ENCODE measurements at places on chromosomes 5 and 9. TPM values are rescaled to one million over a fixed set of nuclear protein-coding genes. Genes with fewer than 3 reads are reported as not detected.

The FOXD4L3 gene
- under 0.01 TPM for total RNA-seq

The ITGA2 gene
- total RNA-seq = 2.7 TPM

The BRINP1 gene
- 23.3 TPM for total RNA-seq

The GFM2 gene
- 23.0 TPM for total RNA-seq

The TMOD1 gene
- total RNA-seq = not detected

The EGFLAM gene
- 11.2 TPM for total RNA-seq

The GRXCR2 gene
- total RNA-seq = not detected

The MOB3B gene
- total RNA-seq = under 0.01 TPM

The NR2F1-AS1 gene
- total RNA-seq = 15.9 TPM

DNA sequence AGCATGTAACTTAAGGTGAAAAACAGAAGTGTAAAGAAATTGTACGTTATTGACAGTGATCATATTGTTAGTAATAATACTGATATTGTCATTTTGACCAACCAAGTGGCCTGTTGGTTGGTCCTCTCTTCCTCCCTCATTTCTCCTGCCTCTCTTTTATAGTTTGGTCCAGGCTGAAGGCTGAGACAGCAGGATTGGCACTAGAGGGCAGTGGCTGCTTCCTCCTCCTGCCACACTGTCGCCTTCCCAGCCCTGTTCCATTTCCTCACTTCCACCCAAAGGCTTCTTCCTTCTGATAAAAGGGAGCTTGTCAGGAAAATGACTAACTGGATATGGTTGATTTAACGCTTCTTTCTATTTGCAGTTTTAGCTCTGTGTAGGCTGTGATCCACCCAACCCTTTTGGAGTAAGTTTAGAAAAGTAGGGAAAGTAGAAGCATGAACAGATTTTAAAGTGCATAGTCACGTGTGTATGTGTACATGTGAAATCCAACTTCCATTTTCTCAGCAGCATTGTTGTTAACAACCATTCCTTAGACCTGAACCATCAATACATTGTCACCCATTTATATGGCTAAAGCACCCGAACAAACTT, 35.6 kb downstream of the PTCD2 start:
- peaks cover 15% of the 10 kb centered on the region for H3K36me3 ChIP-seq
- no peak for DNase-seq
- no peaks in the 10 kb centered on the region for H3K27me3 ChIP-seq
- H3K4me3 ChIP-seq = no peak overlapping the region

DNA sequence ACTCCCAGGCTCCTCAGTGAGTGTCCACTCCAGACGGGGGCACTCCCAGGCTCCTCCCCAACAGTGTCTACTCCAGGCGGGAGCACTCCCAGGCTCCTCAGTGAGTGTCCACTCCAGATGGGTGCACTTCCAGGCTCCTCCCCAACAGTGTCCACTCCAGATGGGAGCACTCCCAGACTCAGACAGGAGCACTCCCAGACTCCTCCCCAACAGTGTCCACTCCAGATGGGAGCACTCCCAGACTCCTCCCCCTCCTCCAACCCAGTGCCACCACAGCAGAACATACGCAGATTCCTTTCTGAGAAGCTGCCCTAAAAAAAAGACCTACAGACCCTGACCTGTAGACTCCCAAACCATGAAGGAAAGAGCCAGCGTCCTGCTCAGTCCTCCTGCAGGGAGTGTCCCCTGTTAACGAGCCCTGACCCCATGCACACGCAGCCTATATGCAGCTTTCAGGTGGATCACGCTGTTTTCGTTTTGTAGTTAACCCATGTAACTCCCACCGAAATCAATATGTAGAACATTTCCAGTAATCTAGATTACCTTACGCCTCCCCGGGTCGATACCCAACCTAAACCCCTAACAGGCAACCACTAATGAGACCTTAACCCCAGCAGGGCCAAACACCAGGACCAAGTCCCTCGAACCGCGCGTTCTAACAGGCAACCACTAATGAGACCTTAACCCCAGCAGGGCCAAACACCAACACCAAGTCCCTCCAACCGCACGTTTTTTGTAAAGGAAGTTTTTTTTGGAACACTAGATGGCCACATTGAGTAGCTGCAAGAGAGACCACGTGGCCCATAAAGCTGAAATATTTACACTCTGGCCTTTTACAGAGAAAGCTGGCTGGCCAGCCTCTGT, 15.7 kb downstream of the PNPLA7 start:
- no peaks in the 10 kb centered on the region for H3K36me3 ChIP-seq
- H3K27me3 ChIP-seq = no peaks in the 10 kb centered on the region
- peak overlapping the region; percentile 45 for H3K4me3 ChIP-seq
- DNase-seq = peak; percentile 93
- peaks cover 9% of the 10 kb centered on the region for H3K4me1 ChIP-seq
- H3K27ac ChIP-seq = no peak overlapping the region

DNA sequence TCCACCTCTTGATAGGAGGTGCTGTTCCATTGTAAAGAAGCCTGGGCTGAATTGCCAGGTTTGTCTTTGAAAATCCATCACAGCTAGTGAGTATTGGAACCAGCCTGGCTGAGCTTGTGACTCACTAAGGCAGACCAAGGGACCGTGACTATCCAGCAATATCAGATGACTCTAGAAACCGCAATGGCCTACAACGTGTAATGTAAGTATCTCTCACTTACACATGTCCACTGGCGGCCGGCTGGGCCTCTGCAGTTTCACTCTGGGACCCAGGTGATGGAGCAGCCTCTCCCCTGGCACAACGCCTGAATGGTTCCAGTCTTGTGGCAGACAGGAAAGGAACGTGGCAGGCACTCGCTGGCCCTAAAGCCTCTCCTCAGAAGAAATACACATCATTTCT, 3.1 kb upstream of the HRH2 start:
- DNase-seq = no peak
- no peak overlapping the region for H3K4me3 ChIP-seq
- H3K27me3 ChIP-seq = no peaks in the 10 kb centered on the region
- H3K36me3 ChIP-seq = no peaks in the 10 kb centered on the region
- no peak overlapping the region for H3K27ac ChIP-seq
- peaks cover 6% of the 10 kb centered on the region for H3K4me1 ChIP-seq

DNA sequence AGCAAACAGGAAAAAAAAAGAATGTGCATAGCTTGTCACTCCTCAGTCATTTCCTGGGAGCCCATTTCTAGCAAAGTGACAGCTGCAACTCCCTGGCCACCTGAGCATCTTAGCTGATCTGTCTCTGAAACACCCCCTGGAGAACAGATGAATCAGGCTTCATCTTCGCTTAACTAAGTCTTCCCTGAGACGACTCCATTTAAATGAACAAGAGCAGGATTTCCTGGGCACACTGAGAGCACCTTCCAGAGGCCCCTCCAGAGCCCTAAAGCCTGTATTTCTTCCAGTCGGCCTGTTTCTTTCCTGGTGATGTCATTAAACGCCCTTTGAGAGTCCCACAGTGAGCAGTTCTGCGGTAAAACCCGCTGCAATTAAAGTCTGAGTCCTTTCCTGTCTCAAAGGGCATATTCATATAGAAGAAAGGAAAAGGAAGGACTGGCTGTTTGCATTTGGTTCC, 13.9 kb downstream of the TGFBI start:
- no peaks in the 10 kb centered on the region for H3K27me3 ChIP-seq
- peak overlapping the region; percentile 87 for H3K27ac ChIP-seq
- no peak overlapping the region for H3K4me3 ChIP-seq
- H3K4me1 ChIP-seq = peaks cover 43% of the 10 kb centered on the region

DNA sequence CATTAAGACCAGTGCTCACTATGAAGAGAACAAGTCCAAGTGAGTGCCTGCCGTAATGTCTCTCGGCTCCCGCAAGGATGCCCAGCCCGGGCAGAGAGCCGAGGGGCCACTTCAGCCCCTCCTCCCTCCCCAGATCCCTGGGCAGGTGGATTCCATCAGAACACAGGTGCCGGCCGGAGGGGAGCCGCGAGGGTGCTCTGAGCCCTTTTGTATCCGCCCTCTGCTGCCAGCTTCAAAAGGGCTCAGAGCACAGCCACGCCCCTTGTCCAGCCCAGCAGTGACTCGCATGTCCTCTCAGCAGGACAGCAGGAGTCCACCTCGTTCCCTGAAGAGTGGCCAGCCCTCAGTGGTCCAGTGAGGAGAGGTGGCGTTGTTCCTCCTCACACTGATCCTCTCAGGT, 43.9 kb downstream of the CYFIP2 start:
- no peak for DNase-seq
- H3K27ac ChIP-seq = no peak overlapping the region
- no peak overlapping the region for H3K4me3 ChIP-seq
- H3K27me3 ChIP-seq = no peaks in the 10 kb centered on the region

- no peaks in the 10 kb centered on the region for H3K27me3 ChIP-seq
- no peaks in the 10 kb centered on the region for H3K36me3 ChIP-seq
- no peak overlapping the region for H3K4me3 ChIP-seq
These were observed 81.6 kb upstream of the TNFAIP8 start for GRCh38 chr5:119274030-119274766.

DNA sequence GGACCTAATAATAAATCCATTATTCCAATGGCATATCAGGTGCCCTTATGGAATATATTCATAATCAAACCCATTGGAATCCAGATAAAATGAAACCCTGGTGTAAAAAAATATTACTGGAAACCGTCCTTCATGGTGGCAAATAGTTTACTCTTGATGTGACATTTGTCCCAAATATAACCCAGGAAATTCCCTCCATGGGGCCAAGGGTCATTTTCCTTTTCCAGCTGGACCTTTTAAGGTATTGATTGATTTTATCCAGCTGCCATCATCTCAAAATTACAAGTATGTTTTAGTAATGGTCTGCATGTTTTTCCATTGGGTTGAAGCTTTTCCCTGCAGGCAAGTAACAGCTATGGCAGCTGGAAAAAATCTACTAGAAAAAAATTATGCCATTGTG, 8.4 kb upstream of the UGT3A1 start:
- no peaks in the 10 kb centered on the region for H3K36me3 ChIP-seq
- no peaks in the 10 kb centered on the region for H3K4me1 ChIP-seq
- H3K27me3 ChIP-seq = no peaks in the 10 kb centered on the region
- no peak overlapping the region for H3K4me3 ChIP-seq
- no peak overlapping the region for H3K27ac ChIP-seq

DNA sequence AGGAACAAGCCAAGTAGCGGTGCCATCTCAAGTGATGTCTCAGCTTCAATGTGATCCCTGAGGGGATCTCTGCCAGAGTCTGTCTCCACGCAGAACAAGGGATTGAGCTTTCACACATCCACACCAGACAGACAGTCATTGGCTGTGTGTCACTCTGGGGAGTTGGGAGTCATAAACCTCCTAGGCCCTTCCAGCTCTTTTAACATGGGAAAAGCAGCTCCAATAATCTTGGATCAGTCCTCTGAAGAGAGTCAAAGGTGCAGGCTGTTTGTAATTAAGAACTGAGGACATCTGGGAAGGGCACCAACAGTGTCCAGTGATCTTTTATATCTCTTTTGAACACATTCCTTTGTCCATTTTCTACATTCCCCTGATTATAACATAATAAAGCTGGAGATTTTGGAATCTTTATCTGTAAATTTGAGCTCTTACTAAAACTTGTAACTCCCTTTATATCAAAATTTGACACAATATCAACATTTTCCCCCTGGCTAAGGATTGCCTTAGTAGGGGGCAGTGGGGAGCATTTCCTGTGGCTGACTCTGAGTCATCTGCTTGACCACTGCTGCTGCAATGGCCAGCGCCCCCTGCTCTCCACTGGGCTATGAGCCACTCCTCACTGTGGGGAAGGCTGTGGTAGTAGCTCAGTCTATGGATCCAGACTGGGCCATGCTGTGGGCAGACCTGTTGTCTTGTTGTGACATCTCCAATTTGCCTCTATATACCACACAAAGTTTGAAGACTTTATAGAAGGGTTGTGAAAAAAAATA, 284.4 kb downstream of the OSTF1 start:
- H3K27me3 ChIP-seq = no peaks in the 10 kb centered on the region
- H3K27ac ChIP-seq = no peak overlapping the region
- no peak overlapping the region for H3K4me3 ChIP-seq
- no peaks in the 10 kb centered on the region for H3K36me3 ChIP-seq

- no peak overlapping the region for H3K27ac ChIP-seq
- no peak for DNase-seq
- H3K27me3 ChIP-seq = no peaks in the 10 kb centered on the region
These were observed 17.7 kb upstream of the CPLX2 start for GRCh38 chr5:175853573-175854230.

- no peaks in the 10 kb centered on the region for H3K27me3 ChIP-seq
- H3K4me1 ChIP-seq = no peaks in the 10 kb centered on the region
These were observed 9.8 kb downstream of the INPP5E start for GRCh38 chr9:136429683-136430491.

DNA sequence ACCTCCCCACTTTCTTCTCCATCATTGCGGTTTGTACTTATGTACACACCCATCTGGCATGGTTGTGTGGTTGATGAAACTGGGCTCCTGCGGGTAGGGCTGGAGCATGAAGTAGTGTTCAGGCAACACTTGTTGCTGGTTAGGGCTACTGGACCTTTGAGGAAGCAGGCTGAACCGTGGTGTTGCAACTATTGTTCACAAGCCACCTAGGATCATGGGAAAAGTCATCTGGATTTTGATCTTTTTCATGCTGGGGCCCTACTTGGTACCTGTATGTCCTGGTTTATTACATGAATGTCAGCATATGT, 40.1 kb upstream of the TIFAB start:
- DNase-seq = no peak
- no peak overlapping the region for H3K27ac ChIP-seq
- no peaks in the 10 kb centered on the region for H3K36me3 ChIP-seq
- peaks cover 15% of the 10 kb centered on the region for H3K27me3 ChIP-seq
- peaks cover 34% of the 10 kb centered on the region for H3K4me1 ChIP-seq

- no peak overlapping the region for H3K27ac ChIP-seq
- H3K36me3 ChIP-seq = no peaks in the 10 kb centered on the region
- H3K4me1 ChIP-seq = no peaks in the 10 kb centered on the region
- H3K4me3 ChIP-seq = no peak overlapping the region
- DNase-seq = no peak
These were observed 273.2 kb downstream of the FAM170A start for GRCh38 chr5:119902593-119902992.

- no peak overlapping the region for H3K27ac ChIP-seq
- H3K27me3 ChIP-seq = no peaks in the 10 kb centered on the region
- H3K4me1 ChIP-seq = no peaks in the 10 kb centered on the region
- H3K36me3 ChIP-seq = no peaks in the 10 kb centered on the region
- no peak overlapping the region for H3K4me3 ChIP-seq
These were observed 10.6 kb upstream of the SLC25A48 start for GRCh38 chr5:135823881-135824280.

- no peak for DNase-seq
- peaks cover 3% of the 10 kb centered on the region for H3K27me3 ChIP-seq
- H3K4me1 ChIP-seq = no peaks in the 10 kb centered on the region
- no peaks in the 10 kb centered on the region for H3K36me3 ChIP-seq
- H3K4me3 ChIP-seq = no peak overlapping the region
These were observed 341.9 kb downstream of the TMEM167A start for GRCh38 chr5:82735160-82735789.

- H3K27me3 ChIP-seq = no peaks in the 10 kb centered on the region
- no peaks in the 10 kb centered on the region for H3K36me3 ChIP-seq
- no peak for DNase-seq
- H3K4me3 ChIP-seq = no peak overlapping the region
These were observed 51.1 kb upstream of the SMARCA2 start for GRCh38 chr9:1964093-1964492.

DNA sequence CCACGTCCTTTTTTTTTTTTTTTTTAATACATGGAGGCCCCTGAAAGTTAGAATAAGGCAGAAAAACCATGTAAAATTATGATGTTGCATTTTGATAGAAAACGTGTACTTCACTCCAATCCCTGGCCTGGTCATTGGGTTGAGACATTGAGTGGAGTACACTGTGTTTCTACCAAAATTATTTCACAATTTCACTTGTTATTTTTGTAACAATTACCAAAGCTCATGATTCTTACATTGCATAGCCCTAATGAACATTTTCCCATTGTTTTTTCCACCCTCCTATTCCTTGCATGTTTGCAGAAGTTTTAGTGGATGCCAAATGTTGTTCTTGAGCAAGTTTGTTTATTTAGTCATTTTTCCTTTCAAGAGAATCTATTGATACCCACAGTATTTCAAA, 21.9 kb downstream of the MAMDC2 start:
- peaks cover 6% of the 10 kb centered on the region for H3K4me1 ChIP-seq
- H3K36me3 ChIP-seq = no peaks in the 10 kb centered on the region
- H3K4me3 ChIP-seq = no peak overlapping the region
- no peaks in the 10 kb centered on the region for H3K27me3 ChIP-seq
